CD4-positive, alpha-beta T cell treated with Interleukin-6 for 4 hours (primary cell): ENCODE measurements at places on chromosomes 5 and 9.

GRCh38 chr9:99184475-99185347 is 37.0 kb downstream of the ALG2 start:
- DNase-seq: peak; percentile 78

- no peak for DNase-seq
Observed at GRCh38 chr9:90009447-90009846, 404.6 kb downstream of the GADD45G start.

- DNase-seq: no peak
Observed at GRCh38 chr5:42837601-42838000, 25.9 kb upstream of the SELENOP start.

DNA sequence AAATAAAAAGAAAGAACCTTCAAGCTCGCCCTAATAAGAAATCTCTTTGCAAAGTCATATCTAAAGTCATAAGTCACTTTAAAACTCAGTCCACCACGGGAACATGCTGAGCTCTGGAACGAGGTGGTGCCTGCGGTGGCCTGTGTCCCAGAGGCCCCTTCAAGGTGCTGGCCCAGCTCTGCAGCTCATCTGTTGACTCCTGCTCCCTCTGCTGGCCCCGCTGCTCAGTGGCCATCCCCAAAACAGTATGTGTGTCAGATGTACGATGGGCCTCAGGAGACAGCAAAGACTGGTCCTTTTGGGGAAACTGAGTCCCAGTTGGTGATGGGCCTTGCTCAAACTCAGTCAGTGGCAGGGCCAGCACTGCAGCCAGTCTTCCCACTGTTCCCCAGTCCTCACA is 22.8 kb upstream of the FOXB2 start:
- no peak for DNase-seq

DNA sequence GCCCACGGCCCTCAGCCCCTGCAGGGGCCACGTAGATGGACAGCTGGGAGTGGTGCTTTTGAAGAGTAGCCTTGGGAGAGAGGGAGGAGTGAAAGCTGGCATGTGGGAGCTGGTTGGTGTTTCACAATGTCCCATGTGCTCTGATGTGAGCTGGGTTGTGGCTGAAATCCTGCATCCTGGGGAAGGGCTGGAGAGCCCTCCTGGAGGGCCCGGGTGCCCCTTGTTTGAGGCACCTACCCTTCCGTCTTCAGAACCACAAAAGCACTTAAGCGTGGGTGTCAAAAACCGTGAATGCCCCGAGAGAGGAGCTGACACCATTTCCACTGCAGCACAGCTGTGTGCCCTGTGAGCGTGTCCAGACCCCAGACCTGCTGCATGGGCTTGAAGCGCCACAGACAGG is 199.1 kb upstream of the ZNF618 start:
- DNase-seq: no peak

- no peak for DNase-seq
Observed at GRCh38 chr5:127290019-127290945, at the start of gene MEGF10. TSS of gene MEGF10 (plus strand) at chr5:127290796. CDS start at chr5:127331309, 40,513 bp downstream.

DNA sequence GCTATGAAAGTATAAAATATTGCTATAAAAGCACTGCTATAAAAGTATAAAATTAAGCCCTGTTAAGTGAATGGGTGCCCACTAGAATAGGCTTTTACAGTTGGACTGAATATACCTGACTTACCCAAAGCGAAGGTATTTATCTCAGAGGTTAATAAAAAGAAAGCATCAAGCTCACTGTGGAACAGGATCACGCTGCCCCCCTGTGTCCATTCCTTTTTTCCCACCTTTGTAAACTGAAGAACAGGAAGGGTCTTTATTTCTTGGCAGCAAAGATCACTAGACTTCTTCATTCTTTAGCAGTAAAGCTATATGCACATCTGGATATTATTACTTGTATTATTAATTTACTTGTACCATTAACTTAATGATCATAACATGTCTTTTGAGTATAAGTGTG is 22.1 kb upstream of the PLPP6 start:
- DNase-seq: peak; percentile 69
